COR-L47 (cell line): ENCODE measurements at places on chromosomes 2 and 18.

GRCh38 chr2:198033626-198034025 is 229.2 kb downstream of the PLCL1 start:
- no peak for DNase-seq

GRCh38 chr2:238087211-238087610 is 12.9 kb upstream of the ESPNL start:
- no peak for DNase-seq

- DNase-seq = no peak
Measured at GRCh38 chr2:117935456-117935855, 78.4 kb downstream of the CCDC93 start.

DNA sequence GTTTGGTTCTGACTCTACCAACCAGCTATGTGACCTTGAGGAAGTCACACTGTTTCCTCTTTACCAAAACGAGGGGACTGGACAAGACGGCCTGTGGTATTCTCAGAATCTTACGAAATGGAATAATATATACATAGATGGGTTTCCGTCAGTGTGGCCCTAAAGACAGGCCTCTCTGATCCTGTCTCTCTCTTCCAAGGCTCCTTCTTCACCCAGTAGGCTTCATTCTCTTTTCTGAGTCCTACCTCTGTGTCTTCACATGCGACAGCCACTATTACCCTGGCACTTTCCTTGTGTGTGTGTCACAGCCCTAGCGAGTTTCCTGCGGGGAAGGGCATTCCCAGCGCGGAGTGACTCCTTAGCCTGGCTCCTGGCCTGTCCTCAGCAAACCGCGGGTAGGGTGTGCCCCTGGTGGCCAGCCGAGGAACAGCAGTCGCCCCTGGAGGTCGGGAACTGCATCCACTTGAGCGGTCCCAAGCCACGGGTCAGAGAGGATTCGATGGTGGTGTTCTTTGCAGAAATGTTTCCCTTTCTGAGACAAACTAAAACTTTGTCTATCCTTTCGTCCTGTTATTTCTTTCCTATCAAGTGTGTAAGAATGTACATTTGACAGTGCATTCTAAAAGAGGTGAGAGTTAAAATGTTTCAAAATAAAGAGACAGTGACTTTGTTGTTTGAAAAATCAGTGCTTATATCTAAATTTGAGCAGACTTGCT is 63.3 kb downstream of the RAB31 start:
- no peak for DNase-seq

DNA sequence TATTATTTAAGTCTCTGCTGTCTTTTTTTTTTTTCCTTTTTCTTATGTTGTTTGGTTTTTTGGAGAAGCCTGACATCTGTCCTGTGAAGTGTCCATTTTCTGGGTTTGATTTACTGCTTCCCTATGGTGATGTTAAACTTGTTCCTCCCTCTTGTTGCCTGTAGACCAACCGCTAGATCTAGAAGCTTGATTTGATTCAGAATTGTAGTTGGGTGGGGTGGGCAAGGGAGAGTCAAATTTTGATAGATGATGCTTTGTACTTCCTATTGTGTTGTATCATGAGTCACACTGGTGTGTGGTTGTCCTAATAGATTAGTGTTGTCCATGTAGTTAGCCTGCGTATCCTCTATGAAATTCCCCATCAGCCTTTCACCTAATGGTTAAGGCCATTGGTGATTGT is 35.4 kb downstream of the CAB39 start:
- no peak for DNase-seq
